ENCODE measurements at places on chromosomes 6 and 20.

DNA sequence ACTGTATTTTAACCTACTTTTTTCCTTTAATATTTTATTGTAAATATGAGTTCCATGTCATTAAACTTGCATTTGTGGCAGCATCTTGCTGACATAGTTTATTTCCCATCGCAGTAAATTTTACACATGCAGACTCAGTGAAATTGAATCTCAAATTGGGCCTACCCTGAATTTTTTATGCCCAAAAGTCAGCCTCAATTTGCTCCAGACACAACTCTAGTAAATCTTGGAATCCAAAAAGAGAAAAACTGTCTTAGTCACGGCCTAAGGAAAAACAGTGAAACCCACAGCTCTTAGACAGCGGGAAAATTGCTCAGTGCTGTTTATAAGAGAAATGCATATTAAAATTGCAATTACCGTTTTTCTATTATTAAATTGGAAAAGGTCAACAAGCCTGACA, 85.3 kb upstream of the PCSK2 start:
- no peak for DNase-seq

DNA sequence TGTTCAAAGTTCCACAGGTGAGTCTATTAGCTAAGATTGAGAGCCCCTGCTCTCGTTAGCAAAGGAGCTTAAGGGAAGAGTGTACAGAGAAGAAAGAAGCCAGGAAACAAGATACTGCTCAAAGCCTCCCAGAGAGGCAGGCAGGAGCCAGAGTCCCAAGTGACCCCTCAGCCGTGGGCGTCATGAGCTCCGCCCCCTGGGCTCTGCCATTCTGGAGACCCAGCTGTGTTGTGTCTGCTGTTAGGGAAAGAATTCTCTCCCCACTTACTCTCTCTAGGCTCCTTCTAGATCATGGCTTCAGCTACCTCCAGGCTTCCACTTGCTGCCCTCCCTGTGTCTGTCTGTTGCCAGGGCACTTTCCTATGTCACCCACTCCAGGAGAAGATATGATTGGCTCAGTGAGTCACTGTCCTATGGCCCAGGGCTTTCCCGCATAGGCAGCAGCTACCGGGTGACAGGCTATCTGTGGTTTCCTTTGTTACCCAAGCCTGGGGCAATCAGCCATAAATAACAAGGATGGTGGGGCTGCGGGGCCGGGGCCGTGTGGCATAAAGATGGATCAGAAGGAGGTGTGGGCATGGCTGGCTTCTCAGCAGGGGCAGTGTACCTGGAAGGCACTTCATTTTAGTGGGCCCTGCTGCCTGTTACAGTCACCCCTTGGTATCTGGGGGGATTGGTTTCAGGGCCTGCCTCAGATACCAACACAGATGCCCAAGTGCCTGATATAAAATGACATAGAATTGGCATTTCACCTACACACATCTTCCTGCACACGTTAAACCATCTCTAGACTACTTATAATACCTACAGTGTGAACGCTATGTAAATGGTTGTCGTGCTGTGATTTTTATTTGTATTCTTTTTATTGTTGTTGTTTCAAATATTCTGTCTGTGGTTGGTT, 118.9 kb downstream of the ARMC2 start:
- DNase-seq = no peak

GRCh38 chr20:17647391-17648314, 34.4 kb downstream of the RRBP1 start:
- DNase-seq = no peak

DNA sequence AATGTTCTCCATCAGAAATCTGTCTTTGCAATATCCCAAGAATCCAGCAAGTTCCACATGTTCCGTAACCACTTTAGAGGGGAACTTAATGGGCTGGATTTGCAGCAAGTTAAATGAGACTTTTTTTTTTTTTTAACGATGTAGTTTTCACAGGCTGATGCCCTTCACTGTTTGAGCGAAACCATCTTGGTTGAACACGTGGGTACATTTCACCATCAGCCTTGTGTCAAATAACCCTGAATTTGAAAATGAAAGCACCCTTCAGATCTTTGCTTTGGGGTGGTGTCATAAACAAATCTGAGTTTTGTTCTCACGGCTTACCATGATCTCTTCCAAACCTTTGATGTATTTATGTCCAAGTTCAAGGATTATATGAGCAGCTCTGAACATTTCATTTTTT, 73.7 kb upstream of the EXOC2 start:
- DNase-seq = no peak

DNA sequence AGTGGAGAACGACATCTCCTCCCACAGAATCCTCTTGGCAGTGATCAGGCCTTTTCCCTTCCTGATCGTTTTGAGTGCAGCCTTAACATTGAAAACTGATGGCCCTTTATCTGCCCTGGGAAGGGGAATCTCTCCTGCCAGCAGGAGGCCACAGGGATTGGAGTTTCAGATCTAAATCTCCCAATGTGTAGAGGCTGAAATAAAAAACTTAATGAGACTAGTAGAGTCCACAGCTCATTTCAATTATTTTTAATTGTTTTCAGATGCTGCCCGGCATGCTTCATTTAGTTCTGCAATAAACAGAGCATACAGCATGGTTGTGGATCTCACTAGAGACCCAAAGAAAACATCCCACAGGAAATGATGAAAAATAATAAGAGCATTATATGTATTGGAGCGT, 662.2 kb upstream of the HS3ST5 start:
- DNase-seq = no peak

GRCh38 chr20:8155812-8156211, 23.7 kb downstream of the PLCB1 start:
- peak; percentile 20 for DNase-seq

GRCh38 chr6:160277546-160277945, 18.9 kb upstream of the SLC22A2 start:
- no peak for DNase-seq

DNA sequence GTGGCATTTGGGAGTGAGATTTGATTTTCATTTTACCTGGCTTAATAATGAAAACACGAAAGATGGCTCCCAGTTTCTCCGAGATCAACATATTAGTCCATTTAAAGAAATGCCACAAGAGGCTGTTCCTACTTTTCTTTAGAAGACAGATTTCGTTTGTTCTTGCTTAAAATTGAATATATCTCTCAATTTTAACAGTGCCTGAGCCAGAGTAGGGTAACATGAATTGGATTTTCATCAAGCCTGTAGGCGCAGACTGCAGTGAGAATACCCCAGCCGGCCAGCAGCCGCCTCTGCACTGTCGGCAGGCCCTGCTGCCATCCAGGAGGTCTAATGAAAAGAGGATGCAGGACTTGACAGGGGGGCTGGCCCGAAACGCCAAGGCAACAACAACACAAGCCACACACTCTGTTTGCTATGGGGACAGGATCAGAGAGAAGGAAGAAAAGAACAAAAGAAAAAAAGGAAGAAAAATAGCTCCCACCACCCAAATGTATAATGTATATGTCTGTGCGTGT, 72.5 kb downstream of the PPP1R3G start:
- DNase-seq = no peak

- DNase-seq = peak; percentile 94
These were observed 72.3 kb upstream of the DST start for GRCh38 chr6:56714982-56715456.

- no peak for DNase-seq
These were observed 14.8 kb downstream of the PAQR8 start for GRCh38 chr6:52376763-52377162.

GRCh38 chr20:59242714-59243626, 57.4 kb upstream of the EDN3 start:
- DNase-seq = no peak

All from HCEC 1CT (cell line).